ENCODE measurements at places on chromosomes 5 and 9.

- no peak for DNase-seq
Measured at GRCh38 chr9:119667916-119668315, 298.7 kb upstream of the BRINP1 start.

GRCh38 chr9:91186632-91187108 is 175.0 kb downstream of the AUH start:
- peak; percentile 54 for DNase-seq

DNA sequence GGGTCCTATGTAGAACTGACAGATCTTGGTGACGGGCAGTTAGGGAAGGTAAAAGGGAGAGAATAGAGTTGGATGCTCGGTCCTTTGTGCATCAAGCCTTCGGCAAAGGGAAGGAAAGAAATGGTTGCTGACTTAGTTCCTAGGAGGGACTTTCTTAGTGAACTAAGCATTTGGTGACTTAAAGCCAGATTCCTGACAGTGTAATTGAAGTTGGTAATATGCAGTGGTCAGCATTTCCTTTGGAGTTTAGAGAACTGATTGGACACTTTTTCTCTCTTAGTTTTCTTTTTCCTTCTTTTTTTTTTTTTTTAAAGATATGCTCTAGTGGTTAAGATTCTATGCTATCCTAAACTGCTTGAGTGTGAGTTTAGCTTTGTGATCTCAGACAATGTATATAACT is 2.3 kb downstream of the CLTA start:
- DNase-seq = no peak

- no peak for DNase-seq
Measured at GRCh38 chr5:74248576-74248975, 392.0 kb downstream of the ENC1 start.

DNA sequence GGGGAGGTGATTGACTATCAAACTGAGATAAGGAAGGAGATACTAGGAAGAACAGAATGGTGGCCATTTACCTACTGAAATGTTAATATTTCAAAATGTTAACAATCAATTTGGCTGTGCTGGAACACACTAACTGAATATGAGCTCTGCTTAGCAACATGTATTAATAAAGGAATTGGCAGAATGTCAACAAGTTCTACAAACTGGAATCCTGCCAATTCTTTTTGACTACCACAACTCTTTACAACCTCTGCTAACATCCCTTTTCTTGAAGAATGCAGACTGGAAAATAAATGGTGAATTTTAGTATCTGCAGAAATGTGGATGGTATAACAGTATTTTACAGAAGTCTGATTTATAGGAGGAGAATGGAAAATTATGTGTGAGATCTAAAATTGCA is 446.4 kb downstream of the ISL1 start:
- no peak for DNase-seq

All from activated T-cell treated with anti-CD3 and anti-CD28 coated beads, Interleukin-2, amount 50 U/mL, for 24 hours (primary cell).